ENCODE measurements at places on chromosomes 2 and 18.

DNA sequence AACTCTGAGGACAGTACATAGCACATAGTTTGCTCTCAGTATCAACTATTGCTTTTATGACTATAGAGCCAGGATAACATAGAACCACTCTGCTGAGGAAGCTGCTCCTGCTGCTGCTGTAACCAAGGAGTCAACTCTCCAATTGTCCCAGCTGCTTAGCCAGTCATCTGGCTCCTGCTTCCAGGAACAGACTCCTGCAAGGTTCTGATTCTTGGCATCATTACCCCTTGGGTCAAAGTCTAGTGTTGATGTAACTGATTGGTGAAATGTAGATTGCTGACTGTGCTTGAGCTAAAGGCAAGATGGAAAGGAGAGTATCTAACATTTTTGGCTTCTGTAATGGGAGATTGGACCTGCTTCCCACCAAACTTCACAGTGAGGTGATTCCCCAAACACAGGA is 261.9 kb upstream of the FSHR start:
- no peak for DNase-seq

GRCh38 chr18:2687390-2688001 is 32.0 kb downstream of the SMCHD1 start:
- DNase-seq, result no peak

- DNase-seq, result no peak
Measured at GRCh38 chr2:77629539-77629938, 107.4 kb upstream of the LRRTM4 start.

GRCh38 chr2:217922101-217923006 is 80.4 kb downstream of the TNS1 start:
- DNase-seq, result no peak

DNA sequence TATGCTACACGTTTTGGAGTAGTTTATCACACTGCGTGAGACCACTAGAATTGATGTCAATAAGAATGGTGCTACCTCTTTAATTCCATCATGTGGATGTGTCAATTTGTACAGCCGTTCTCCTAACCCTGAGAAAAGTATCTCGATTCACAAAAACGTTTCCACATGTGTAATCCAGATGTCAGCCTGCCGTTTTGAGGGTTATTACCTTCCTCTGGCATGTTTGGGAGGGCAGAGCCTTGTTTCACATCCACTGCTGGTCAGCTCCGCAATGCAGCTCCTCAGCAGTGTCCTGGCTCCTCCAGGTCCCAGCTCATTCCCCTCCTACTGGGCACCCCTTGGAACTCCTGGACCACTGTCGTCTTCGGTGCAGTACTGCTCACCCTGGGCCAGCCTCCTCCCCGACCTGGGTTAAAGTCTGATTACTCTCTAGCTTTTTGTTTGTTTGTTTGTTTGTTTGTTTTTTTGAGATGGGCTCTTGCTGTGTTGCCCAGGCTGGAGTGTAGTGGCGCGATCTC is 34.6 kb downstream of the COPS7B start:
- DNase-seq, result no peak

DNA sequence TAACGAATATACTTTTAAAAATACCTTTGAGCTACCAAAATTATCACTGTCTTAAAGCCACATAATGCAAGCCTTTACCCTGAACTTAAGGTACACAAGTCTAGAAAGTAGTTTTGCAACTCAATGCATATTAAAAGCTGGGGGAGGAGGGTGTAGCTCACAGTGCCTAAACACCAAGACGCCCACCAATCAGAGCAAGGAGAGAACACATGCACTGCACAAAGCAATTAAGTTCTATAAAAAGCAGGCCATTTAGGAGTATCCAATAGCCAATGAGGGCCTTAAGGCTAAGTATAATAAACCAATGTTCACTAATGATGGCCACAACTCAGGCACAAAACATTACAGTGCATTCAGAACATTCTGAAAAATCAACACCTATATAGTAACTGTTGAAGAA is 16.2 kb downstream of the TRIP12 start:
- no peak for DNase-seq

- DNase-seq, result no peak
Measured at GRCh38 chr2:112032224-112032586, 22.9 kb upstream of the TMEM87B start.

DNA sequence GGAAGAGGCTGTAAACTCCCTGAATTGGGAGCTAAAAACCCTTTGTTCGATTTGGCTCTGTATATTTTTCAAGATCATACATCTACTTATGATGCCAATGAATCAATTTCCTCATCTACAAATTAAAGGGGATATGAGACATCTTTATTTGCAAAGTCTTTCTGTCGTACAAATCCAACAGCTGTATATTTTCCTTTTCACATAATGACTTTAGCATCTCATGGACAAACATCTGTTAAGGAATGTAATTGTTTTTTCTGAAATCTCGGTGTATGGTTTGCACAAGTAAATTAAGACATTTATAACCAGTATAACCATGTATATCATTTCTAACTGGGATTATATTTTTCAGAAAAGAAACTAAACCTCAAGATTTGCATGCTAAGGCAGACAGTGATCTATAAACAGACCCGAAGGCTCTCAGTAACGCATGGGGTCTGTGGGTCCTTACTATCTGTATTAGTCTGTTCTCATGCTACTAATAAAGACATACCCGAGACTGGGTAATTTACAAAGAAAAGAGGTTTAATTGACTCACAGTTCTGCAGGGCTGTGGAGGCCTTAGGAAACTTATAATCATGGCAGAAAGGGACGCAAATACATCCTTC is 130.8 kb downstream of the SLC8A1 start:
- no peak for DNase-seq

DNA sequence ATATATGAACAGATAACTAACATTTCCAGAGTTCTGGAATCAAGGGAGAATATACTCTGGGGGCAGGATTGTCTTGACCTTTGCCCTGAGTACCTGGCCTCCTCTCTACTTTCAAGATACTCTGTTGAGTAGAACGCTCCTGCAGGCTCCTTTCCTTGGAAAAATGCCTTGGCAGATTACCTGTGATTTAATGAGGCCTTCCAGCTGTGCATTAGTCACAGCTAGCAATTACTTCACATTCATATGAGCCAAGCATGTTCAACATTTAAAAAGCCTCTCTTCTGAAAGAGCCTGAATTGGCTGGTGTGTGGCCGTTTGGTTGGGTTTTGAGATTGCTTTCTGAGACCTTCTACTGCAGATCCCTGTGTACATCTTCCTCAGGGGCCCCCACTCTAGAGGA is 142.2 kb downstream of the PLCL1 start:
- DNase-seq, result no peak

- DNase-seq, result peak; percentile 65
Measured at GRCh38 chr18:111306-112014, 46.9 kb upstream of the USP14 start.

DNA sequence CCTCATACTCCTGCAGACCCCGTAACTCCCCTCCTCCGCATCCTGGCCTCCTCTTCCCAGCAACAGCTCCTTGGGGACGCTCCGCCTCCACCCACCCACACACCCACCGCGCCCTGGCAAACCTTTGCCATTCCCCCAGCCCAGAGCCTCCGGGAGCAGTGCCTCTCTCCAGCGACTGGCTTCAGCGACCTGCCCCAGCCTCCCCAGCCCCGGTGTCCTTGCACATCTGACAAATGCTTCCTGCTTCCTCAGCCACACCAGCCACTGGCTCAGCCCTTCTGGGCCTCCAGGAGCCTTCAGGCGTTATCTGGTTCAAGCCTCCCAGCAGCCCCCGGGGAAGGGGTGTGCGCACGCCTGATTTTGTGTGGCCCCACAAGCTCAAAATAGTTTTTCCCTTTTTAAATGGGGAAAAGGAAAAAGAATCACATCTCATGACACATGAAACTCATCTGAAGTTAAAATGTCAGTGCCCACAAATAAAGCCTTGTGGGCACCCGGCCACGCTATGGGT is 14.2 kb downstream of the ESPNL start:
- DNase-seq, result no peak

DNA sequence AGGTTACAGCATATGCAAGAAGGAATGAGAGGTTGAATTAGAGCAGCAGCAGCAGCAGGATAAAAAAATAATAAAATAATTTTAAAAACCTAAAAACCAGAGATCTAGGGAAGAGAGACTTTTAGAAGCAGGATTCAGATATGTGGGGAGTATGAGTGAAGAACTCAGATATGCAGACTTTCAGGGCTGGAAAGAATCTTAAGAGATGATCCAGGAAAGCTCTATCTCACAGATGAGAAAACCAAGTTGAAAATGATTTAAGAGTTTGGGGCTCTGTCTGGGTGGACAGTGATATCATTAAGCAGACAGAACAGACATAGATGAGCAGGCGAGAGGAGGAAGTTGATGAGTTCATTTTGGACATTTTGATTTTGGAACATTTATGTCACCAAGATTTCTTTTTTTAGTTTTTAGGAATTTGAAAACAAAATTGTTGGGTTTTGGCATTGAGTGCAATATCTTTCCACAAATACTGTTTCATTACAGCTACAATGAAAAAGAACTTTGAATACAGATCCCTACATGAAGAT is 31.8 kb downstream of the BCL2 start:
- DNase-seq, result no peak

DNA sequence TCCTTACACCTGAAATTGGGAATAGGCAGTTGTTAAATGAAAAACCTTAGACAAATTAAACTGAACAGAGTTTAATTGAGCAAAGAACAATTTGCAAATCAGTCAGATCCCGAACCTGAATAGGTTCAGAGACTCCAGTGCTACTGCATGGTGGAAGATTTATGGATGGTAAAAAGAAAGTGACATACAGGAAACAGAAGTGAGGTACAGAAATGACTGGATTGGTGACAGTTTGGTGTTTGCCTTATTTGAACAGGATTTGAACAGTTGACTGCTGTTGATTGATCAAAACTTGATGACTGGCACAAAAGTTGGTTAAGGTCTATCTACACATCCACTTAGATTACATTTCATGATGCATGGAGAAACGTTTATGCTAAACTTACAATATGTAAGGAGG is 248.8 kb downstream of the HNMT start:
- no peak for DNase-seq

- DNase-seq, result no peak
Measured at GRCh38 chr2:190637903-190638618, 10.8 kb upstream of the NAB1 start.

GRCh38 chr2:30736461-30737325 is 70.6 kb downstream of the CAPN13 start:
- DNase-seq, result no peak

- no peak for DNase-seq
Measured at GRCh38 chr2:199136242-199136641, 321.5 kb downstream of the SATB2 start.

- no peak for DNase-seq
Measured at GRCh38 chr2:24409700-24410556, 49.6 kb upstream of the ITSN2 start.

DNA sequence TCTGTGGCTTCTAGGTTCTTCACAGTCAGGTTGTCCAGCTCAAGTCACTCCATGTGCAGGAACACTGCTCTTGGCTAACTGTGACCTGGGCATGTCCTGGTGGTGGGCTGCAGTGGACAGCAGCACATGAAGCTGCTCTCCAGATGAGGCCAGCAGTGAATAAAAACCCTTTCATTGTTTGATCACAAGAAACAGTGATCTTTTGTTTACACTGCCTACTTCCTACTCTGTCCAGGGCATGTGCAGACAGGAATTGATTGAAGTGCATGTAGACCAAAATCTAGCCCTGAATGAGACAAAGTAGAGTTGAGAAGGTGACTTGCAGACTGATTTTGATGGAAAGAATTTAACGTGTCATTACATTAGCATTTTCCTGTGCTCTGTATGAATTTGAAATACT is 34.9 kb downstream of the BCL2L11 start:
- no peak for DNase-seq

DNA sequence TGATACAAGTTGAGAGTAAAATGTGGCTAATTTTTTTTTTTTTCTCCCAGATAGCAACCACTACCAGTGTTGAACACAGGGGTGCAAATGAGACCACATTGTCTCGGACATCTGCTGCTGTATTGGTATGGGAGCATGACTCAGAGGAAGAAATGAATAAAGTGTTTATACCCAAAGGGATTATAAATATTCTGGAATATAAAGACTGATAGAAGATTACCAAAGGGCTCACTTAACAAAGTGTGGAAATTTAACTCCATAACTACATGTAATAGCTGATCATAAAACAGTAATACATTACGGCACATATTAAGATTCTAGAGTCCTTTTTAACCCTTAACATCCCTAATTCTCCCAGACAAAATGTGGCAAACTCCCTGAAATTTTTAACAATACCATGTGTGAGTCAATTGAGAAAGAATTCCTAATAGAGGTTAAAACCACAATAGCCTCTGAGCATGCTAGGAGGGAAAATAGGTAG is 1023.0 kb upstream of the ACVR2A start:
- no peak for DNase-seq

GRCh38 chr18:3851159-3851558 is 401.2 kb downstream of the TGIF1 start:
- no peak for DNase-seq

- DNase-seq, result no peak
Measured at GRCh38 chr2:102667072-102667471, 47.7 kb downstream of the SLC9A2 start.

- no peak for DNase-seq
Measured at GRCh38 chr18:76674596-76674995, 147.8 kb upstream of the ZNF236 start.

DNA sequence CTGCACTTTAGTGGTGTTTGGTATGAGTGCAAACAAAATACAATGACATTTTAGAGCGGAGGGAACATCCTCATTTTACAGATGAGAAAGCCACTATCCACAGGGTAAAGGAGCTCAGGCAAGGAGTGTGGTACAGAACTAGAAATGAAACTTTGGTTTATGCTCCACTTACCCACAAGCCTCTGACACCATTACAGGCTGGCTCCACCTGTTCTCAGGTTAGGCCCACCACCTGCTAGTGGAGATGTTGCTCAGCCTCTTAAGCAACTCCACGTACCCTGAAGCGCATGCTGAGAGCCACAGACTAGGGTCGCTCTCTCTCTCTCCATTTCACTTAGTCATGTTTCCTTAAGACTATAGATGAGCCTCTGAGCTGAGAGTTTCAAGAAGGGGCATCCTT is 130.0 kb downstream of the MBD2 start:
- no peak for DNase-seq

GRCh38 chr18:45874491-45875184 is 49.2 kb downstream of the SIGLEC15 start:
- no peak for DNase-seq

- no peak for DNase-seq
Measured at GRCh38 chr18:10057401-10057893, 143.6 kb downstream of the VAPA start.

DNA sequence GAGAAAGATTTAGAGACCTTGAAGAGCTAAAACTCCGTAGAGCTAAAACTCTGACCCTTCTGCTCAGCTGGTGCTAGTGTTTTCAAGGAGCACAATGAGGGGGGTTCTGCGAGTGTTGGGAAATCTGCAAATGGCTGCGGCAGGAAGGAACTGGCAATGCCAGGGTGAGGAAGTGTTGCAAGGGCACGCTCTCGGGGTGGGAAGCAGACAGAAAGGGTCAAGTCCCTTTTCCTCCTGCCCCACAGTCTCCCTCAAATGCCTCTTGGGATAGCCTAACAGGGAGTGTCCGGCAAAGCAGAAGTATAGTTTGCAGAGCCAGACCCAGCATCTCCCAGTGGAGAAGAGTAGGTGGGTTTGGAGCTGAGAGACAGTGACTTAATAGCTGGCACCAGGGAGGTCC is 60.5 kb downstream of the NCAPH start:
- DNase-seq, result no peak

- DNase-seq, result no peak
Measured at GRCh38 chr2:56741601-56742102, 557.9 kb downstream of the CCDC85A start.

- no peak for DNase-seq
Measured at GRCh38 chr18:4232656-4233055, 222.5 kb downstream of the DLGAP1 start.

- no peak for DNase-seq
Measured at GRCh38 chr18:67305466-67305865, 211.1 kb downstream of the DSEL start.
